ENCODE measurements at places on chromosomes 3 and 15.

DNA sequence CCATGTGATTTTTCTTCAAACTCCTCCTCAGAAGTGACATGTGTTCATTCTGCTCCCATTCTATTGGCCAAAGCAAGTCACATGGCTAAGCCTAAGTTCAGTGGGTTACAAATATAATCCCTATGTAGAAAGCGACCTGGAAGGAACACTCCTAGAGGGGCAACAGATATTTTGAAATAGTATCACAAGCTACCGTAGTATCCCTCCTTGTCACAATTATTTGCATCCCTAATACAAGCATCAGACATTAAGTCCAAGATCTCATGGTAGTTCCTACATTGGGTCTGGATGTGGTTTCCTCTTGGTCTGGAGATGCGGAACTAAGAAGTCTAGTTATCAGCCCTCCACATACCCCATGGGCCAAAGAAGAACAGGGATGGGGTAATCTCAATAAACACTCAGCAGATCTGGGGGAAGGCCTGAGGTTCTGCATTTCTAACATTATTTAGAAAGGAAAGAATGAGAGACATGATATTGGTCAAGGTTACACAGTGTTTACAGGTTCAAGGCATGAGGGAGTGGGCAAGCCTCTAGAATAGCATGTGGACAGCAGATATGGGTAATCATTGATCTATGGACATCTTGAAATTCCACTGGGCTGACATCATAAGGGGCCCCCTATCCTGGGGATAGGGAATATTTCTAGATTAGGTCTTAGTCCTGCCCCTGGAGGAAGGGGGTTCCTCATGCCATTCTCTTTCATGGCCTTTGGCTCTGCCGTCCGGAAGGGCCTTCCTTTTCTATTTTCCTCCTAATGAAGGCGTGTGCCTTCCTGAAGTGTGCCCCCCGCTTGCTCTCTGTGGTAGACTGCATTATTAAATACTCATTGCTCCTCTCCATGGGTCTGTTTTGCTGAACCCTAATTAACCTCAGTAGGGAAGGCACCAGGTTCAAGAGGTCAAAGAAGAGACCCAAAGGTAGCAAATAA lies 17.8 kb upstream of the ABHD2 start:
- DNase-seq = no peak

- DNase-seq = no peak
Observed at GRCh38 chr15:71051539-71051938, 63.7 kb upstream of the THSD4 start.

- no peak for DNase-seq
Observed at GRCh38 chr3:154783061-154783460, 297.1 kb upstream of the MME start.

DNA sequence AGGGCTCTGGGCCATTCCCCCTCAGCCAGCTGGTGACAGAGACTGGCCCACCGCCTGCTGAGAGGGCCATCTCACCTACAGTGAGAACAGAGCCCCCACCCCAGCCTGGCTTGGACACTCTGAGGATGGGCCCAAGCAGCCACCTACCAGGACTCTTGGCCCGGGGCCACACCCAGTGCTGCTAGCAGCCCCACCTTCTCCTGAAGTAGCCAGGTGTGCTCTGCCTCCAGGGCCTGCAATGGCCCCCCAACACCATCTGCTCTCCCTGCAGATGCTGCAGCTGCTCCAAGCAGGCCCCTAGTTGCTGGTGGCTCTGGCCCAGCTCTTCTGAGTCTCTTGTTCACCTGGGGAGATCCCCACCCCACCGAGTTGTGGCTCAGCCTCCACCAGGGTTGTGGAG lies 6.8 kb upstream of the CLK3 start:
- no peak for DNase-seq

DNA sequence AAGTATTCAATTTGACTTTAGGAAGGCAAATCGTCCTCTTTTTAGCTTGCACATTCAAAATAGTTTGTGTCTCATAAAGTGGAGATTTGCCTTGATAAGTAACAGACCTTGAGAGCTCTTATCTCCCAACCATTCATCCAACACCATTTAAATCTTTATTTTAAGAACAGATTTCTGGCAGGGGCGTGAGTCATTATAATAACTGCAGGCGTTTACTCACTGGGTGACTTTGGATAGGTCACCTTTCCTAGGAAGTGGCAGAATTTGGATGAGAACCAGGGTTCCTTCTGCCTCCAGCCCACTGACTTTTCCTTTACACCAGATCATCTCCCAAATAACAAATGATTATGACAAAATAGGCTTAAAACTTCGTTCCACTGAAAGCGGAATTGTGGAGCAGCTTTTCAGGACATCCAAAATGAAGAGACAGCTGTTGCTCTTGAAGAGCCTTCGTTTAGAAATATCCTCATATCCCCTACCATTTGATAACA lies 5.0 kb downstream of the LMCD1 start:
- DNase-seq = no peak

DNA sequence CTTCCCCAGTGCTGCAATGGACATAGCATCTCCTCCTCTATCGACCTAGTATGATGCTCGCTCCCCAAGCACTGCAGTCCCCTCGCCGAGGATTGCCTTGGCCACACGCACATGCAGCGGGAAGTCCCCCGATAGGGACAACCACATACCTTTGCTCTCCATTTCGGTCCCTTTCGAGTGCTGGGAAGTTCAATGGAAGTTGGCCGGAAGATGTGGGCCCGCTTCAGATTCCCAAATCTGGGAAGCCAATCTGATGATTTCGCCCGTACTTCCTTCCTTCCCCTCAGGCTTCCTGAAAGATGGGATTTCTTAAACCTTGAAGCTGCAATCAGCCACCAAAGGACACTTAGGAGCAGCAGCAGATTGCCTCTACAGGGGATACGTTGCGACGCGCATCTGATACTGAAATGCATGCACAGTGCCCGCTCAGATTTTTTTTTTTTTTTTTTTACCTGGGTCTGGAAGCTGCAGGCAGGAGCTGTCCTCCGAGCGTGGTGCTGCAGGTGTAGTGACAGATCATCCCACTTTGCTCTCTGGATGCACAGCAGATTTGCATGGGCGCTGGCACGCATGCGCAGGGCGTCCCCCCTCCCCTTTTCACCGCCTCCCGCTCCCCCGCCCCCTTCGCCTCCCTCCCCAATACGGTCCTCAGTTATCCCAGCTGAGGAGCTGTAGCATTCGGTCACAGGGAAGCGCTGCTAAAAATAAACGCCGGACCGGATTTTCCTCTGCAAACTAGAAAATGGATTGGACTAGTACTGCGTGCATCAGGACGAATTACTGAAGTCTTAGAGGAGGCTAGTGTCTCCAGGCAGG lies at the start of gene FGF12:
TSS of gene FGF12 (minus strand) at position 510 of the 816 bp plus-strand sequence.
- no peak for DNase-seq

GRCh38 chr3:33171580-33171979 lies 47.0 kb downstream of the SUSD5 start:
- DNase-seq = no peak

GRCh38 chr3:104941785-104942184 lies 424.9 kb upstream of the ALCAM start:
- no peak for DNase-seq

DNA sequence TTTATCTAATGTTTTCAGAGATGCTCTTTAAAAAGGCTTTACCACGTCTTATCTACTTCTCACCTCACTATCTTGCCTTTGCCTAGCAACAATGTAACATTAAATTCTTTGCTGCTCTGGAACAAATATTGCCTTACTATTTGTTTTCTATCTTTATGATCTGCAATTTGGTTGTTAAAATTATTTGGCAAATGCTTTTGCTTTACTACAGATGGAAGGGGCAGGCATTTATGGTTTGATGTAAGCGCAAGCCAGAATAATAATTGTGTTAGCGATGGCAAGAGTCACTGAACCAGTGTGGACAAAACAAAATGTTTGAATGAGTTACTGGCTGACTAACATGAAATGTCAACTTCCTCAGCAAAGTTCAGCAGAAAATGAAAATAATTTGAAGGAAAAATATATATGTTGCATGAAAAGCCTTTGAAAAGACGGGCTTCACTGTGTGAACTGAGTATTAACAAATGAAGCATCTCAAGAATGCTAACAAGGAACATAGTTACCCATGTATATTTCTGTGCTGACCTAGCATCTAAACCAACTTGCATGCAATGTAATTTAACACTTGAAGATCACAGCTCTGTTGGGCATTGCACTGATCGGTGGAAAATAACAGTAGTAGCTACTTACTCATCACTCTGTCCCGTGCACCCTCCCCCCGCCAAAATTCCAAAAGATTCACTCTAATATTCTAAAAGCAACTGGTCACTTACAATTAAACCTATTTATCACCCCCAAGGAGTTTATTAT lies 454.0 kb upstream of the ARHGEF26 start:
- DNase-seq = no peak

GRCh38 chr3:115825046-115825445 lies 201.7 kb downstream of the GAP43 start:
- DNase-seq = no peak

GRCh38 chr3:154062513-154062912 lies 58.7 kb upstream of the ARHGEF26 start:
- no peak for DNase-seq

- DNase-seq = no peak
Observed at GRCh38 chr3:142947799-142948575, 15.5 kb downstream of the PAQR9 start.

DNA sequence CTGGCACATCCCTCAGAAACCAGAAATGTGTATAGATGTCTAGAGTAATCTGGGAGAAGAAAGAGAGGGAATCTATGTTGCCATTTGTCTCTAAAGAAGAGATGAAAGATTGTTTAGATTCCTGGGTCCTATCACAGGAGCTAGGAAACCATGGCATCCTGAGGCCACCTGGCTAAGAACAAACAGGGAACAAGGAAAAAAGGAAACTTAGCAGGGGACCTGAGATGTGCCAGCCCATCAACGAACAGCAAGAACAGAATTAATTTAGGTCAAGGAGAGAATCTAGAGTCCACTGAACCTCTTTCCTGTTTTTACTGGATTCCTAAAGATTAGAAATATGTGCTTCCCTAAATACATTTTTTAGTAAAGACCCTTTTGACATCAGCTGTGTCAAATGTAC lies 30.3 kb downstream of the IP6K1 start:
- DNase-seq = no peak

- DNase-seq = no peak
Observed at GRCh38 chr3:127770671-127771355, 51.5 kb downstream of the MGLL start.

DNA sequence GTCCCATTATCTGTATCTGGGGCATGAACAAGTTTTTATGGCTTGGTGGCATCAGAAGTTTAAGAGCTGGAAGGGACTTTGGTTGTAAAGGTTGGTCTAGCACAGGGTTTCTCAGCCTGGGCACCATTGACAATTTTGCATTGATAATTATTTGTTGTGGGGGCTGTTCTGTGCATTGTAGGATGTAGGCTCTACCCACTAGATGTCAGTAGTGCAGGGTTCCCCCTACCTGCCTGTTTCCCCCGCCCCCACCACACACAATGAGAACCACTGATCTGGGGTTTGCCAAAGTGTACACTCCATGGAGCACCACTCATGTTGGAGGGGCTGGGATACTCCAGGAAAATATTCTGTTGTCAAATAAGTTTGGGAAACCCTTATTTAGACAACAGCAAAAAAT lies 42.7 kb downstream of the PLCL2 start:
- DNase-seq = no peak

DNA sequence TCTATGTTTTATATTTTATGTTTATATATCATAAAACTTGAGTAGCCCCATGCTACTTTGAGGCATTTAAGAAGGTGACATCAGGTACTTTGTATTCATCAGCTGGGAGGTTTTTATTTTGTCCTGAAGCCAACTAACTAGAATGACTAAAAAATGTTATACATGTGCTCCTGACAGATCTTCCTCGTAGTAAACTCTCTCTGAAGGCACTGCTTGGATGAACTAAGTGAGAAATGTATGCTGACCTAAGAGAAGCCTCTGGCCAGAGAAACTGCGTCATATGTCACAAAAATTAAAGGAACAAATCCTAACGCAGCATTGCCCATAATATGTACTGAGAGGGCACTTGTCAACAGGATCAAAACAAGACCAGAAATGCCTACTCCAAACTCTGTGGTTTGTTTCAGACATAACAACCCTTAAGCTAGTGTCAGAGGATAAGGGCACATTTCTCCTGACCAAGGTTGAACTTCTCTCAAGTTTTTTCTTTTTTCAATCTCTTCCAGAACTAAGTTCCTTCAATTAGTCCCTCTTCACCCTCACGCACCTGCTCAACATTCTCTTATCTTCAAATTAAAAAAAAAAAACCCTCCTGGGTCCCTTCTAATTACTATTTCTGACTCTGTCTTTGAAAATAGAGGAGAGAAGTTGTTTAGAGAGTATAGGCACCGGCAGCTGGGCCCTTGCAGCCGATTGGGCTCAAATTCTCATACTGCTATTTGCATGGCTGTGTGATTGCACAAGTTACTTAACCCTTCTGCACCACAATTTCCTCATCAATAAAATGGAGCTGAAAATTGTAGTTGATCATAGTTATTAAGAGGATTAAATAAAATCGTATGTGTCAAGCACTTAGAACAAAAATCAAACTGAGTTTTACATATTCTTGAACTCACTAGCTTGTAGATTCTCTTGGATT lies 159.0 kb downstream of the FRMD5 start:
- no peak for DNase-seq

- DNase-seq = no peak
Observed at GRCh38 chr3:146203776-146204175, 42.8 kb upstream of the PLOD2 start.

GRCh38 chr15:65196637-65197336 lies 11.6 kb upstream of the CLPX start:
- DNase-seq = no peak

DNA sequence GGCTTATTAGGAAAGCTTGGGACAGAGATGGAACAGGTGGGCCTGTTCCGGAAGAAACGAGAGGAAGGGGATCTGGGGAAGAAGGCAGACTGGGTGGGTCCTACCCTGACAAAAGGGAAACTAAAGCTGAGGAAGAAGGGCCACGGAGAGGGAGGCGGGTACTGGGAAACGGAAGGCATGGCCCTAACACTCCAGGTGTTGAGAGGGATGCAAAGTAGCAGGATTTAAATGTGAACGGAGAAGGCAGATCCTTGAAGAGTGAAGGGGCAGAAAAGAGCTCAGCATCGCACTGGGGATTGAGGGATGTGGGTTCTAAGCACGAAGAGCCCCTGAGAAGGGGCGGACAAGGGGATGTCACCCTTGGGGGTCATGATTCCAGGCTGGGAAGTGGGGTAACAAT lies 735 bp downstream of the STIMATE start:
- no peak for DNase-seq

- no peak for DNase-seq
Observed at GRCh38 chr3:13544293-13544831, 4.6 kb upstream of the FBLN2 start.

DNA sequence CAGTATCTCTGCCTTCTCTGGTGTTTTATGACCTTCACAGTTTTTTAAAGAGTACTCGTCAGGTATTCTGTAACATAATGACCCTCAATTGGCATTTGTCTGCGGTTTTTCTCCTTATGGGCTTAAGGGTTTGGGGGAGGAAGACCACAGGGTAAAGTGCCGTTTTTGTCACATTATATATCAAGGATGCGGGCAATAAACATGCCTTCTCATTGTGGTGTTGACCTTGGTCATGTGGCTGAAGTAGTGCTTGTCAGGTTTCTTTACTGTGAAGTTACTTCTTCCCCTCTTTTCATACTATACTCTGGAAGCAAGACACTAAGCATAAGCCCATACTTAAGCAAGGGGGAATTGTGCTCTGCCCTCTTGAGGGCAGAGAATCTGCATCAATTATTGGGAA lies 16.6 kb downstream of the CAPN3 start:
- DNase-seq = no peak

- DNase-seq = no peak
Observed at GRCh38 chr3:112346491-112347122, 13.7 kb downstream of the CD200 start.
